ENCODE measurements at places on chromosomes 4 and X.

- no peak for DNase-seq
Observed at GRCh38 chr4:25767877-25768725, 94.7 kb downstream of the SEL1L3 start.

DNA sequence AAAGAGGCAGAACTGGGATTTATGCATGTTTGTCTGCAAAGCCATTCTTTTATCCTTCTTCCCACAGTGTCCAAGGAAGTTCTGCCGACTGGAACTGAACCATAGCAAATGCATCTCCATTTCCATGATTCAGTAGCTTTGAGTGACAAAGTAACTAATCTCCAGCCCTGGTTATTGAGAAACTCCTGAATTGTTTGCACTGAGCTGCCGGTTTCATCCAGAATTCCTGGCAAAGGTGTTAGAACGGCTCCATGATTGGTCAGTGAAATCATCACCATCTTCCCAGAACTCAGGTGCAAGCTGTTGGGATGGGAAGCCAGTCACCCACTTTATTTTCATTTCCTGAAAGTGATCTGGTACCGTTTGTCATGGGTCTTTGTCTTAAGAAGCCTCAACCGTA, 47.0 kb upstream of the SLC34A2 start:
- no peak for DNase-seq

DNA sequence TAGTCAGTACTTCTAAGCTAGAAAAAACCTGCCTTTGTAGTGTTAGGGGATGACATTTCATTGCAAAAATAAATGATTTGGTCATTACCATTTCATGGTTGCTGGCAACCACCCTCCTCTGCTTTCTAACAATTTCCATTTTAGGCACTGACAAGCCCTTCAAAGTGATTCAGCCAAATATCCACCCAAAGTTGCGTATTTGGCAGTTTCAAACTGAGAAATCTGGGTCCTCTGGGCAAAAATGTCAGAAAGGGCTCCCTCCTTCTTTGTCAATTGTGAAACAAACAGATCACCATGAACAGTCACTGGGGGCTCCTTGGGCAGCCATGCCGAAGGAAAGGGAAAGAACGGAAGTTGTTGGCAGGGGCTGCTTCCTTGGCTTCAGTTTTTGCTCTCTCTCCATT, 33.0 kb downstream of the PLAC1 start:
- no peak for DNase-seq

DNA sequence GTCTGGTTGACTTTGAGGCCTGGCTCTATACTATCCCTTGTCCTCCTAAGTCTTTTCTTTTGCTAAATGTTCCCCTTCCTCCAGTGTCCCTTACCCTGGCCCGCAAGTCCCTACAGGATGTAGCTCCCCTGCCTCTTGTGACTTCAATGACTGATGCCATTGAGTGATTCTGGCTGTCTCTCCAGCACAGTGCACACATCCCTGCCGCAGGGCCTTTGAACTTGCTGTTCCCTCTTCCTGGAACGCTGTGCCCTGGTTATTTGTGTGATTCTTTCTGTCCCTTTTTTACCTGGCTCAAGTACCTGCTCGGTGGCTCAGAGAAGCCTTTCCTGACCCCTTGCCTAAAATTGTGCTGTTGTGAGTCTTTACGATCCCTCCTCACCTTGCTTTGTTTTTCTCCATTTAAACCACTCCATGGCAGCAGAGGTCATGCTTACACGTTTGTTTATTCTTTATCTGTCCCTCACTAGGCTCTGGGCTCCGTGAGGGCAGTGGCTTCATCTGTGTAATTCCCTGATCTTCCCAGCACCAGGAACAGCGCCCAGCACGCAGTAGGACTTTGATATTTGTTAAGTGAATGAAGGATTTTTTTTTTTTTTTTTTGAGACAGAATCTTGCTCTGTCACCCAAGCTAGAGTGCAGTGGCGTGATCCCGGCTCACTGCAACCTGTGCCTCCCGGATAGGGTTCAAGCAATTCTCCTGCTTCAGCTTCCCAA, 17.6 kb downstream of the MSX1 start:
- DNase-seq = no peak

GRCh38 chr4:1300466-1301455, 11.1 kb downstream of the MAEA start:
- DNase-seq = no peak

- DNase-seq = no peak
Observed at GRCh38 chrX:104195489-104196084, 29.3 kb downstream of the FAM199X start.
